Neural progenitor cell (in vitro differentiated cells): ENCODE measurements at places on chromosomes 7 and 10.

DNA sequence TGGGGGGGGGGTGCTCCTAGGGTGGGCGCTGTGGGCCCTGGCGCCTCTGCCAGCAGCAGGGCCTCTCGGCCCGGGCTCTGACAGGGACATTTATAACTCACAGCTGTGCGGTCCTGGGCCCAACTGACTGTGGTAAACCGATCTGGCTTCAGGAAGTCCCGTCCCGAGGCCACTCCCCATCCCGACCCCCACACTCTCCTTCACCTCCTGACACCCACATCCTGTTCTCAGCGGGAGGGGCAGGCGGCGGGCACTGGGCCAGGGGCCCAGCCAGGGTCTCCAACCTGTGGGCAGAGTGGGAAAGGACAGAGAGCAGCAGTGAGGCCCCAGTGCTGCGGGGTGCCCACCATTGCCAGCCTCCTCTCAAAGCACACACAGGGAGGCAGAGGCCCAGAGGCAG, 69.1 kb downstream of the ZMIZ1 start:
- DNase-seq, result no peak

DNA sequence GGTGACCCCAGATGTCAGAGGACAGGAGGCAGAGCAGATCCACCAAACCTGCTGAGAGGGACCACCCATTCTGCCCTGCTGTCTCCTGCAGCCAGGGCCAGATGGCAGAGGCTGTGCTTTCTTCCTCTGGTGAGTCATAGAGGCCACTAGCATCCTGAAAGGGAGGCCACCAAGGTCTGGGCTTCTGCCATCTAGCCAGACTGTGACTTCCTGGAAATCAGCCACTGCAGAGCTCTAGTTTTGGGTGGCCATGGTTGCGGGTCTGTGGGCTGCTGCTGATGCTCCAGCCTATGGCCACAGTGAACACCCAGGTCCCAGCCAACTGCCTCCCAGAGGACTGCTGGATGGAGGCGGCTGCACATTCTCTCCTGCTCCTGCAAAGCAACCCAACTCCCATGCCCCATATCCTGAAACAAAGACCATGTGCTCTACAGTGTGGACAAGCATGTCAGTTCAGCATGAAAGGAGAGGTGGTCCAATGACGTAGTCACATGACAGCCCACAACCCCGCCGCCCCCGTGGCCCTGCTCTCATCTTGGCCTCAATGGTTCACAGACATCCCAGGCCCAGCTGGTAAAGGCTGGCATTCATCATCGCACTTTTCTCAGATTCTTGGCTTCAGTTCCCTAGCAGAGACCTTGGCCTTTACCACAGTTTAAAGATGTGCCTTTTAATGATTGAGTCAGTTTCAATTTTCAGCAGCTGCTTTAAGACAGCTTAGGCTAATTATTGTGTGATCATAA, 73.9 kb upstream of the CXCL12 start:
- DNase-seq, result no peak

DNA sequence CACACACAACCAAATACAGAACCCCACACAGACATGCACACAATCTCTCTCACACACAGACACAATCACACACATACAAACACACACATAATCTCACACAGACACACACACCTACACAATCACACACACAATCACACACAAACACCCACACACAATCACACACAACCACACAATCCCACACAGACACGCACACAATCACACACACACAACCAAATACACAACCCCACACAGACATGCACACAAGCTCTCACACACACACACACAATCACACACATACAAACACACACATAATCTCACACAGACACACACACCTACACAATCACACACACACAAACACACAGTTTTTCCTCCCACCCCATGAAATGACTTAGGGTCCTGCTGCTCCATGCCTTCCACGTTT, 160.4 kb upstream of the PFKP start:
- no peak for DNase-seq

GRCh38 chr10:47176903-47177868, 122.8 kb upstream of the GDF10 start:
- DNase-seq, result no peak

- no peak for DNase-seq
Observed at GRCh38 chr10:70673929-70674559, 1.7 kb downstream of the ADAMTS14 start.

DNA sequence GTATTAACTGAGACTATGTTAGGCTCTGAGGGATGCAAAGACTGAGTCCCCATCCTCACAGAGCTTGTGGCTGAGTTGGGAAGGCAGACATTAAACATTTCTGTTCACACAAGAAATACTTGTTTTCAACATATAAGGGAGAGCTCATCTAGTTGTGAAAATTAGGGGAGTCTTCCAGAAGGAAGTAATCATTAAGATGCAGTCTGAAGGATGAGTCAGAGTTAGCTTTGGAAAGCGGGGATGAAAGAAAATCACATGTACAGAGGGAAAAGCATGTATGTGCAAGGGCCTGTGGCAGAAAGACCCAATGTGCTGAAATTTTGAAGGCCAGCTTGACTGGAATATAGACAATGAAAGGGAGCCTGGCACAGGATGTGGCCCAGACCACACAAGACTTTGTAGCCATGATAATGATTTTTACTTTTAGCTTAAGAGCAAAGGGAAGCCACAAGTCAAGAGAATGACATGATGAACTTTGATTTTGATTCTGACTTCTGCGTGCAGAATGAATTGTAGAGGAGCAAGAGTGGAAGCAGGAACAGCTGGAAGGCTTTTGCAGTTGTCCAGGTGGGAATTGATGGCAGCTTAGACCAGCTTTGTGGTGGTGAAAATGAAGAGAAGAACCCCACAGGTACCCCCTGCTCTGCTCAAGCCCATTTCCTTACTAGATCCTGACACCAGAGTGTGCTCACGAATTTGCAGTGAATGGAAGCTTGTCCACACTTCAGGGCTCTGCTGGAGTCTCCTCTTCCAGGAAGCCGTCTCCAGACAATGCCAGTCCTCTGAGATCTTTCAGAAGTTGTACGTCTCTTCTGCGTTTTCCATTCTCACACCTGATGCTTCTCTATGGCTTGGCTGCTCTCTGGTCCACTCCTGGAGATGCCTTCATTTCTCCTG, 115.6 kb downstream of the ATXN7L1 start:
- no peak for DNase-seq

- DNase-seq, result no peak
Observed at GRCh38 chr10:56679578-56679977, 318.5 kb upstream of the ZWINT start.

DNA sequence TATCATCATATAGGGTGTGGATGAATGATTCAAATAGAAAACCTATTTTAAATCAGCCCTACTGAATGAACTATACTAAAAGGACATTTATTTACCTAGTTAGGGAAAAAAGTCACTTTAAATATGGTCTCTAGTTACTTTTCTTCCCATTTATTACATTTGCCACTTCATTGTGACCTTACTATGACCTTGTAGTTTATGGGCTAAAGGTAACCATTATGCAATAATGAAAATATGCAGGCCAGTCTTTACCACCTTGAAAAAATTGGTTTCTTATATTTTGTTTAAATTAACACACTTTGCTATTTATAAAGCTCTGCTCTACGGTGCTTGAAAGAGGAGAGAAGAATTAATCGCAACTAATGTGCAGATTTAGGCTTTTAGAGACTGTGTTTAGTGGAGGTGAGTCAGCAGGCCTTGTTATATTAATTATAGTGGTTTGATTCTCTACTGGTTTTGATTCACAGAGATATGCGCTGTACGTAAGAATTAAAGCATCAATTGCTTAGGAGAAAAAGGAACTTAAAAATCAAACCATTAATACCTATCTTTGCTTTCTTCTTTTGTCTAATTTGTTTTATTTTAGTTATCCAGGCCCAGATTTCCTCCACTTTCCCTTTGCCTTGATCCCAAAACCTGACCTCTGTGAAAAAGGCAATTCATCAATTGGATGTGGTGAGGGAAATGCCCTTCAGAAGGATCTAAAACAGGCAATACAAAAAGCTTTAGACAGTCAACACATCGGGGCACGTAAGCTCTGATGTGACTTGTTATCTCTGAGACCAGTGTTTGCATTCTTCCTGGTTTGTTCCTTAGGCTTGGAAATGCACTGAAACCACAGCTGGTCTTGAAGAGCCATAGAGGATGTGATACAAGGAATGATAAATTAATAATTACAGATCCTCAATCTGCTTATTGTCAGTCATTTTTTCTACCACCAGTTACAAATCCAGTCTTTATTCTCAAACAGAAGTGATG, 141.2 kb upstream of the HDAC9 start:
- DNase-seq, result no peak

DNA sequence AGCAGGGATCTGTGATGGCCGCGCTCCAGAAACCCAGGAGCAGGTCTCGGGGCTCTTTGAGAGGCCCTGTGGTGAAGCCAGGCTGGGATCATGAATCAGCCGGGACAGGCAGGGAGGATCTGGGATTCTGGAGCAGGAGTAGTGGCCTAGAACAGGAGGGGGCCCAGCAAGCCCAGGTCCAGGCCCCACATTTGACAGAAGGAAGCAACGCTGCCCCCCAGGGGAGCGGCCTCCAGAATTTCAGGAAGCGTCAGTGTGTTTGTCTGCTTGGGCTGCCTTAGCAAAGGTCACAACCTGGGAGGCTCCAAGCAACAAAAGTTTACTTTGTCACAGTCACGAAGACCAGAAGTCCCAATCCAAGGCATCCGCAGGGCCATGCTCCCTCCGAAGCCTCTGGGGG, 36.8 kb downstream of the CLRN3 start:
- DNase-seq, result no peak
